ENCODE measurements at places on chromosomes 13 and 19. TPM values are rescaled to one million over a fixed set of nuclear protein-coding genes. Genes with fewer than 3 reads are reported as not detected.

DNA sequence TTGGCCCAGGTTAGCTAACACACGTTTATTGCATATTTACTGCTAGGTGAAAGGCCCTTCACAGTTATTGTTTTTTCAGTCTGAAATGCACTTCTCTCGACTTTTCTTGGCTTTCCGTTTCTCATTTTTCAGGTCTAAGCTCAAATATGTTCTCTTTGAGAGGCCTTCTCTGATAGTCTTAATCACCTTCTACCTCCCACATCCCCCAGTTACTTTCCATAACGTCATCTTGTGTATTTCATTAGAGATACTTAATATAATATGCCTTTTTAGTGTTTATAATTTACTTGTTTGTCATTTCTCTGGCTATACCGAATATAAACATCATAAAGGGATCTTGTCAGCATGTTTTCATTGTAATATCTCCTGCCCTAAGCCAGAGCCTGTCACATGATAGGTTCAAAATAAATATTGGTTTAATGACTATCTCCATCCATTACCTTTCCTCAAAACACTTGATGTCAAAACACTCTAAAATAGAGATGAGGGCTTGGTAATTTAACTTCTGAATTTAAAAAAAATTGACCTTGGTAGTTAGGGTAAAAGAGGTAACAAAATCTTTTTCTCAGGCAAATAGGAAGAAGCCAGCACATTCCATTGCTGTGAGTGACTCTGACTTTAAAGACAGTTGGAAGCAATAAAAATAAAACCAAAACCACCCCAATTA lies 168.6 kb upstream of the RFC3 start:
- DNase-seq = no peak

DNA sequence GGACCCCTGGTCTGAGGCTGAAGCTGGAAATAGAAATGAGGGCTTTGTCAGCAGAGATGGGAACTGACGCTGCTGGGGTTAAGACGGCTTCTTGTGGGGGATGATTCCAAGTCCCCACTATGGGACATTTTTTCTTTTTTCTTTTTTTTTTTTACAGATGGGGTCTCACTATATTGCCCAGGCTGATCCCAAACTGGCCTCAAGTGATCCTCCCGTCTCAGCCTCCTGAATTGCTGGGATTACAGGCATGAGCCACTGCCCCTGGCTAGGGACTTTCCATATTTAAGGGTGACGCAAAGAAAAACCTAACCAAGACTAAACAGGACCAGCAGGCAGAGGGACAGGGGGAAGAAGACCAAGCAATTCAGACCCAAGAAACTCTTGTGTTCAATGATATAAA lies 10.0 kb downstream of the LRFN3 start:
- no peak for DNase-seq

- DNase-seq = no peak
Measured at GRCh38 chr19:34363094-34363493, 1.9 kb upstream of the GPI start.

DNA sequence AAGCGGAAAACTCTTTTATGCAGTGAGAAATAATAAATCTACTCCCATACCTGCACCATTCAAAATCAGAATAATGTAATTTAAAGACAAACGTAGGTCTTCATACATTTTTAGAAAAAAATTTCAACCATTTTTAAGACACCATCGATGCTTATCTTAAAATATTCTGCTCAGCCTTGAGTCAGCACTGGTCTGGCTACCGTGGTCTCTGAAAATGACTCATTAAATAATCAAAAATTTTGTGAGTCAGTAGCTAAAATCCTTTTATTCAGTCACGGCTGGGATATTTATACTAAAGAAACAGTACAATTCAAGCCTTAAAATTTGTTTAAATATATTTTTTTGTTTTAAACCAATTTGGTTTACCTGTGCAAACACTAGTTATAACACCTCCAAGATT lies 2862.8 kb upstream of the PCDH20 start:
- no peak for DNase-seq

GRCh38 chr13:61685682-61686012 lies 270.0 kb upstream of the PCDH20 start:
- DNase-seq = no peak

- DNase-seq = no peak
Measured at GRCh38 chr13:46507981-46508380, 45.0 kb upstream of the LRCH1 start.

RDH13 gene
- total RNA-seq = 26.4 TPM

PAK4 gene
- 18.5 TPM for total RNA-seq

FCAR gene
- not detected for total RNA-seq
